ENCODE measurements at places on chromosomes 6 and 20.

DNA sequence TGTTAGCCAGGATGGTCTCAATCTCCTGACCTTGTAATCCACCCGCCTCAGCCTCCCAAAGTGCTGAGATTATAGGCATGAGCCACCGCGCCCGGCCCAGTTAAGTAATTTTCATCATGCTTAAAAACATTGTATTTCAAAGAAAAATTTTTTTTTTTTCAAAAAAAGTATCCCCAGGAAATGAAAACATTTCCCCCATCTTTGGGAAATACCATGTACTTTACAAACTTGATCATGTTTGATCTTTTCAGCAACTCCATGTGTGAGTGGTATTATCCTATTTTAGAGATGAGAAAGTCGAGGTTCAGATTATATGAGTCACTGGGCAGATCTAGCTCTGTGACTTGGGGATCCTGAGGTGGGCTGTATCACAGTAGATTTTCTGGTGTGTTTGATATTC is 11.8 kb downstream of the CHMP4B start:
- no peak for DNase-seq

- DNase-seq, result no peak
Measured at GRCh38 chr6:28673787-28674671, 148.3 kb downstream of the GPX5 start.

GRCh38 chr6:108453601-108454185 is 107.0 kb upstream of the FOXO3 start:
- no peak for DNase-seq

DNA sequence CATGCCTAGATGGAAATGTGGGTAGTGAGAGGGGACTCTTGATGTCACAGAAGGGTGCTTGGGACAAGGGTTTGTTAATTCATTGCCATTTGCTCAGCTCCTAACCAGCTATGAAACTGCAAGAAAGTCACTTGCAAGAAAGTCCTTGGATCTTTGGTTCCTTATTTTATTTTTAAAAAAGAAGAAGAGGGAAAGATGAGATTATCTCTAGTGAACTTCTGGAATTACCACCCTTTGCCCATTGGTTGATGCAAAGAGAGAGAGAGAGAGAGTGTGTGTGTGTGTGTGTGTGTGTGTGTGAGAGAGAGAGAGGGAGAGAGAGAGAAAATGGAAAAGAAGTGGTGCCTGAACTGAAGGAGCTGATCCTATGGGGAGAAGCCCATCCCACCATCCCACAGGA is 4.6 kb upstream of the SFT2D1 start:
- DNase-seq, result no peak

- DNase-seq, result no peak
Measured at GRCh38 chr6:157732007-157732406, 91.0 kb upstream of the SNX9 start.

DNA sequence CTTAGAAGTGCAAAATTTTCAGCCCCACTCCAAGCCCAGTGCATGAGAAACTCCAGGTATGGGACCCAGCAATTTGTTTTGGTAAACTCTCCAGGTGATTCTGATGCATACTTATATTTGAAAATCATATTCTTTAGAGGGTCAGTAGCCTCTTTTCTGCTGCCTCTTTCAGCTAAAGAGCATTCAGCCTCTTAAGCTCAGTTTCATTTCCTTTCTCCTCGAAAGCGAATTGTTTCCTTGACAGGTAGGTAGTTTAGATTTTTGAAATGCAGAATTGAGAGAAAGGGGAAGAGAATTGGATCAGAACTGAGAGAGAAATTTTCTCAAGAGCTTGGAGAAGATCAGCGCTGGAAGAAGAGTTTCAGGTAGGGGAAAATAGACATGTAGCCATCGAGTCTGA is 995.8 kb upstream of the FLRT3 start:
- no peak for DNase-seq

DNA sequence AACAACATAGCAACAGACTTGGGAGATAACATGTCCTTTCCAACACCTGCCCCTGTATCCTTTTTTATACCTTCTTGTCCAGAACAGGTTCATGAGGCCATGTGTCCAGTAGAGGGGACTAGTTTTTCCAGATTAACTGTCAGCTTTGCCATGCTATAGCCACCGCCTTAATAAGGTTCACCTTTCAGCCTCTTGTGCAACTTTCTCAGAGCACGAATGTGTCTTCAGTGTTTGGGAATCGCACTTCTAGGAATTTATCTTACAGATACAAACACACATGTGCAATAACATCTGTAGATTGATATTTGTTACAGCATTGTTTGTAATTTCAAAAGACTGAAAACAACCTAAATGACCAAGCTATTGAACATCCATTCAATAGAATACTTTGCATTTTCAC is 21.4 kb downstream of the NCR2 start:
- DNase-seq, result no peak

DNA sequence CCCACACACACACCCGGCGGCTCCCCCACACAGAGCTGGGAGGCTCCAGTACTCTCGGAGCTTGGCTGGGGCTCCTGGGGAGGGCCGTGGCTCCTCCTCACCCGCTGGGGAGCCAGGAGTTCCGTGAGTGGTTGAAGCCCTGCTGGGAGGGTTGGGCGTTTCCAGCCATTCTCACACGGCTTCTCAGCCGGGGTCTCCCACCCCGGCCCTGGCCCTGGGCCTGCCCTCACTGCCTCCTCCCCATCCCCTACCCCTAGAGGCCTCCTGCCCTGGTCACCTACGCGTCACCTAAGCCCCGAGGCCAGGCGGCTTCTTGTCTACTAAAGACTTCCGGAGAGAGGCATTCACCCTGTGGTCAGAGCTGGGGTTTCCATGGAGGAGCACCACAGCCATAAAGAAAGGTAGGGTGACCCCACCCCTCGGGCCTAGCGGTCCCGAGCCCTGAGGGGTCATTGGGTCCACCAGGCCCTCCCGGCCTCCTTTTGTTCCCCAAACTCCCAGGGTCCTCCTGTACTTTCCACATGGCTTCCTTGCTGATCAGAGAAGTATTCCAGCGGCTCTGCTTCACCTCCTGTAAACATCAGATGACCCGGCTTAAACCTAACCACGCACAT is 99.3 kb downstream of the TTLL2 start:
- DNase-seq, result no peak

DNA sequence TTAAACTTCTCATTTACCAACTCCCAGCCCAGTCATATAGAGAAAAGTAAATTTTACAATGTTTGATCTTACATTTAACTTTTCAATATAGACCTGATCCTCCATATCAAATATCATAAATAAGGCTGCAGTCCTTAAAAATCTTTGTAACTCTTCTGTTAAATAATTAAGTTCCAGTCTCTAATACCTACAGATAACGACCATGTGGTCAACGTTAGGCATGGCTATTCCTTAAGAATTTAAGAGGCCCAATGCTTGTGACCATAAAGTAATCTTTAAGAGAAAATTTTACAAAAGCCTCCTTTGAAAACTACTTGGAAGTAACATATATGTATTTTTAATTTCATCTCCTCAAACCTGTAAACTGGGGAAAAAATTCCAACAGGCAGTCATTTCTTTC is 1.6 kb downstream of the FBXO5 start:
- no peak for DNase-seq

DNA sequence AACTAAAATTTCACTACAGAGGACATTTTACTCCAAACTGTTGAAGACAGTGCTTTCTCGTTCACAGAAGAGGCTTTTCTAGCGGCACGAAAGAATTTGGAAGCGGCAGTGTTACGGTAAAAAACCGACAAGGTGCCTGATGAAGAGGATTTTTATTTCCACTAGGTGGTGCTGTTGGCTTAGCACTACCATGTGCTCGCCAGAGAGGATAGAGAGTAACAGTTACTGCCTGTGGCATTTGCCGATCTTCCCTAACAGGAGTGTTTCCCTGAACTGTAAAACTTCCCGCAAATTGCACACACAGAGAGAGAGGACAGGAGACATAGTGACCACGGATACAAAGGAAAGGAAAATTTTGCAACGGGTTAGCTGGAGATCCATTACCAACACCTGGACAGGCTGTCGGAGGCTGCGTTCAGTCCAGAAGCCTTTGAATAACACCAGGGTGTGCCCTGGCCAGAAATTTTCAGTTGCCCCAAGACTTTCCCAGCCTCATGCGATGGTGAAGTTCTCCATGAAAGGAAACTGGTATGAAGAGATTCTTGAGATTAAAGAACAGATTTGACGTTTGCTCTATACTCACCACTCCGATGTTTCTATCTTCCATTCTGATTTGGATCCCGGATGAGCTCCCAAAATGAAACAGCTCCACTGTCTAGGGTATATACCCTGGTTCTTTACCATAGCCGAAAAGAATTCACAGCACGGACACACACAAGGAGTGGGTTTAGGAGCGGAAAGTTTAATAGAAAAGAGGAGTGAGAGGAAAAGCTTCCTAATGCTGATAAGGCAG is 48.1 kb downstream of the HLA-DPB1 start:
- DNase-seq, result no peak

- no peak for DNase-seq
Measured at GRCh38 chr6:168883410-168884049, 370.1 kb downstream of the THBS2 start.

GRCh38 chr6:81683912-81684311 is 68.6 kb downstream of the TENT5A start:
- DNase-seq, result no peak

DNA sequence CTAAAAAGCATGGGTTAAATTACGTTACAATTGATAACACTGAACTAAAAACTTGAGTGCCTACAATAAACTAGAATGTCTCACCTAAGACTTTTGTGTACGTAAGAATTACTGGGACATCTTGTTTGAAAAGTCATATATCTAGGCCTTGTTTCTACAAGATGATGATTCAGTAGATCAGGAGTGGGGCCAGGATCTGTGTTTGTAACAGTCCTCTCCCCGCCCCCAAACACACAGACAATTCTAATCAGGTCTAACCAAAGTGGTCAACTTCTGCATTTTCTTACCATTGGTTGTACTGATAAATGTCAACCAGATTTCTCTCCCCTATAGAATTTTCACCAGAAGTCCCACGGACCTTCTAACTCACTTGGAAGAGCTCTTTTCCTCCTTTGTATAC is 56.9 kb downstream of the RAMACL start:
- DNase-seq, result no peak

- no peak for DNase-seq
Measured at GRCh38 chr6:105363100-105363754, 39.7 kb downstream of the PREP start.

GRCh38 chr6:166516251-166516884 is 70.1 kb downstream of the RAMACL start:
- no peak for DNase-seq

DNA sequence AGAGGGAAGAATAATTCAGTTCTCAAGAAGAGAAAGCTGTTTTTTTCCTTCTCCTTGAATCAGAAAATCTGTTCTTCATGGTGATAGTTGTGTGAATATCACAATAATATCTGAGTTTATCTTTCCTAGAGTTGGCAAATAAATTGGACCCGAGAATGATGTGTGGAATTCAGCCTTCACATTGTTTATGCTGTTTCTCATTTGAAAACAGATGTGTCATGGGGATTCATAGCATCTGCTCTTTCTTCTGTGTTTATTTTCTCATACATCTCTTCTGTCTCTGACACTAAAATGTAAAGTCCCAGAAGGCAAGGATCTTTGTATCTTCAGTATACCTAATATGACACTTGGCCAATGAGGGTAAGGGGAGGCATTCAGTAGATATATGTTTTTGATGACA is 103.6 kb upstream of the SGK1 start:
- no peak for DNase-seq

DNA sequence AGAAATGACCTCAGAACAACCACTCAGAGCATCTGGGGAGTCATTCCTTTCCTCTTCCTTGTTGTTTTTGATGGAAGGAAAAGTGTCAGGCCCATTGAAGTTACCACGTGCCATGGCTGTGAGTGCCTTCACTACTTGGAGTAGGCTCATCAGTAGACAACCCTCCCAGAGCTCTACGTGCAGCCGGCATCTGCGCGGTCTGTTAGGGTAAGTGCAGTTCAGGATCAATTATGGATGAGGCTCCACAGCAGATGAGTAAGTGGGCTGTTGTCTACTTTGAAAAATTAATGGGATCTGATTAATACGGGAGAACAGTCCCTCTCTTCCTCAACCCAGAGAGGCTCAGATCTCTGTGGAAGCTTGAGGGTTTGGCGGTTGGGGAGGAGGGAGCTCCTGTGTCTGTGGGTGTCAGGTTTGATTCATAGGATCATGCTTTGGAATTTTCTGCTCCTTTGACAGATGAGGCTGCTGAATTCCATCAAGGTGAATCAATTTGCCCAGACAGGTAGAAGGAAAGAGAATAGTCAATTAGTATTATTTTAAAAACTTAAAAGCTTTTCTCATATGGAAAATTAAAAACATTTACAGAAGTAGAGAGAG is 93.8 kb upstream of the TOX2 start:
- DNase-seq, result no peak

DNA sequence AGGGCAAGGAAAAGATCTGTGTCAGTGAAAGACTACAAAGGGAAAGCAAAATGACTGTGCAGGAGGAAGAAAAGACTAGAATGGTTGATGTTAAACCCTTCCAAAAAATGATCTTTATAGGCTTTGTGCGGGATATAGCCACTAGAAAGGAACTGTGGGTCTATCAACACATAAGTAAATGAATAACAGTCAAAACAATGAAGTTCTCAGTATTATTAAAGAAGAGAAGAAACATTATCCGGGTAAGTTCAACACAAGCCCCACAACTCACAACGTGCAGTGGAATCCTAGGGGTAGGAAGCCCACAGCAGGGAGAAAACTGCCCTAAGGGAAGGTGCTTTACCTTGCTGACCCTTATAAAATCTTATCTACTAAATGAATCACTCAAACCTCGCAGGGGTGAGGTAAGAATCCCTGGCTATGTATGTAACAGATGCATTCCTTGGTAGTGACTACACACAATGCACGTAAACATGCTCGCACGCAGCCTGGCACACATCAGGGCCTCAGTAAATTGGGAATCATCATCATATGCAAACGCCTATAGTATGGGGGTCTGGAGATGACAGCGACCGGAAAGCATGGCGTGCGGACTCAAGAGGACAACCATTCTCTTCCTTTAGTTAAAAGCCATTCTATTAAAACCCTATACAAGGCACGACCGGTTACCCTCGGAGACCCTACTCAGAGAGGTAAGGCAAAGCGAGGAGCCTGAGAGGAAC is 11.3 kb downstream of the TFAP2A start:
- no peak for DNase-seq

- no peak for DNase-seq
Measured at GRCh38 chr20:24096264-24096663, 107.7 kb upstream of the GGTLC1 start.

DNA sequence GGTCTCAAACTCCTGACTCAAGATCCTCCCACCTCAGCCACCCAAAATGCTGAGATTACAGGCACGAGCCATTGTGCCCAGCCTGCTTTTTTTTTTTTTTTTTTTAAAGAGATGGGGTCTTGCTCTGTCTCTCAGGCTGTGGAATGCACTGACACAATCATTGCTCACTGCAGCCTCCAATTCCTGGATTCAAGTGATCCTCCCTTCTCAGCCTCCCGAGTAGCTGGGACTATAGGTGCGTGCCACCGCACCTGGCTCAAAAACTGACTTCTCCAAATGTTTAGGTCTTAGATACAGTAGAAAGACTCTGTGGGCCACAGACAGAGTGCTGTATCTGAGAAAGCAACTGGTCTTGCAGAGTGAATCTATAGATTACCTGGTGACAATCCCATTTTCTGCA is 31.1 kb upstream of the SLC4A11 start:
- DNase-seq, result no peak

All from activated CD4-positive, alpha-beta T cell treated with anti-CD3 and anti-CD28 coated beads for 1 hour (primary cell).